Stomach (tissue), 19 donors: ENCODE measurements at places on chromosomes 12 and 14. TPM values are rescaled to one million over a fixed set of nuclear protein-coding genes. Genes with fewer than 3 reads are reported as not detected.

The NKX2-1 gene
- not detected for polyA plus RNA-seq

The CCDC38 gene
- polyA plus RNA-seq: not detected

The METAP2 gene
- 74.1 TPM for polyA plus RNA-seq

The LYZ gene
- 541 TPM for polyA plus RNA-seq

The ABCB9 gene
- 1.2 TPM for polyA plus RNA-seq

The CLEC2A gene
- polyA plus RNA-seq: not detected

The EIF2S1 gene
- 32.8 TPM for polyA plus RNA-seq

The ABCD4 gene
- polyA plus RNA-seq: 32.1 TPM

The LTBR gene
- polyA plus RNA-seq: 76.3 TPM

The KIF21A gene
- polyA plus RNA-seq: 4.9 TPM

The RERGL gene
- 6.8 TPM for polyA plus RNA-seq

The SVOP gene
- polyA plus RNA-seq: 2.0 TPM

The OLR1 gene
- 0.48 TPM for polyA plus RNA-seq

The APOLD1 gene
- 4.4 TPM for polyA plus RNA-seq

The NEK9 gene
- polyA plus RNA-seq: 26.4 TPM

The OTOGL gene
- polyA plus RNA-seq: not detected

The CFAP73 gene
- 0.44 TPM for polyA plus RNA-seq

The TMEM132D gene
- polyA plus RNA-seq: not detected

The PCNX4 gene
- polyA plus RNA-seq: 9.2 TPM

The AMDHD1 gene
- polyA plus RNA-seq: 0.23 TPM

The GPRC5D gene
- polyA plus RNA-seq: 0.18 TPM

The ATG101 gene
- 80.3 TPM for polyA plus RNA-seq

The KSR2 gene
- polyA plus RNA-seq: not detected

The PRIM1 gene
- polyA plus RNA-seq: 5.0 TPM

The TMEM132C gene
- 1.1 TPM for polyA plus RNA-seq

The PRH2 gene
- not detected for polyA plus RNA-seq

The MAP1LC3B2 gene
- 1.9 TPM for polyA plus RNA-seq

The OS9 gene
- polyA plus RNA-seq: 85.8 TPM

The CACNA1C gene
- polyA plus RNA-seq: 2.8 TPM

The KCNK13 gene
- 0.08 TPM for polyA plus RNA-seq

The DPF3 gene
- polyA plus RNA-seq: 0.20 TPM

The SEL1L gene
- 10.0 TPM for polyA plus RNA-seq

The HOXC4 gene
- 0.92 TPM for polyA plus RNA-seq

The ADAM21 gene
- not detected for polyA plus RNA-seq

The TRHDE gene
- polyA plus RNA-seq: 0.13 TPM

The SPTB gene
- polyA plus RNA-seq: 0.19 TPM

The KLRC2 gene
- 2.1 TPM for polyA plus RNA-seq

The ENDOU gene
- polyA plus RNA-seq: not detected

The A2ML1 gene
- polyA plus RNA-seq: not detected

The CIDEB gene
- 6.0 TPM for polyA plus RNA-seq

The RIPK3 gene
- polyA plus RNA-seq: 12.7 TPM

The IFT43 gene
- polyA plus RNA-seq: 47.0 TPM

The LHX5 gene
- polyA plus RNA-seq: 0.43 TPM

The PZP gene
- 0.13 TPM for polyA plus RNA-seq

The ARID2 gene
- polyA plus RNA-seq: 5.6 TPM

The EFS gene
- polyA plus RNA-seq: 20.6 TPM

The SLC5A8 gene
- polyA plus RNA-seq: 0.03 TPM

The INF2 gene
- polyA plus RNA-seq: 74.7 TPM

The ITGB7 gene
- 3.8 TPM for polyA plus RNA-seq

The TAS2R13 gene
- polyA plus RNA-seq: not detected

The PSMA6 gene
- 167 TPM for polyA plus RNA-seq

The COCH gene
- polyA plus RNA-seq: 0.25 TPM

The CMKLR1 gene
- polyA plus RNA-seq: 2.6 TPM

The CCDC196 gene
- not detected for polyA plus RNA-seq

The RASSF9 gene
- 1.2 TPM for polyA plus RNA-seq

The KRR1 gene
- 14.7 TPM for polyA plus RNA-seq
